CD4-positive, CD25-positive, alpha-beta regulatory T cell (primary cell): ENCODE measurements at places on chromosomes 6 and 20. TPM values are rescaled to one million over a fixed set of nuclear protein-coding genes. Genes with fewer than 3 reads are reported as not detected.

- no peak for DNase-seq
Observed at GRCh38 chr6:29694637-29695036, 13.7 kb upstream of the ZFP57 start.

DNA sequence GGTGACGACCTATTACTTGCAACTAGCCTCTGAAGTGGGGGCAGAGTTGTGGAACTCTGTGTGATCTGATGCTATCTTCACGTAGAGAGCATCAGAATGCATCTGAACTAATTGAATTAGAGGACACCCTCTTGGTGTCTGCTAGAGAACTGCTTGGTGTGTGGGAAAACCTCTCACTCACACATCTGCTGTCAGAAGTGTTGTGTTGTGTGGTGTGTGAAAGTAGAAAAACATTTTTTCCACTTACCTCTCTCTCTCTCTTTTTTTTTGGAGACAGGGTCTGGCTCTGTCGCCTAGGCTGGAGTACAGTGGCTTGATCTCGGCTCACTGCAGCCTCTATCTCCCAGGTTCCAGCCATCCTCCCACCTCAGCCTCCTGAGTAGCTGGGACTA is 90.0 kb downstream of the CHMP4B start:
- no peak for DNase-seq

DNA sequence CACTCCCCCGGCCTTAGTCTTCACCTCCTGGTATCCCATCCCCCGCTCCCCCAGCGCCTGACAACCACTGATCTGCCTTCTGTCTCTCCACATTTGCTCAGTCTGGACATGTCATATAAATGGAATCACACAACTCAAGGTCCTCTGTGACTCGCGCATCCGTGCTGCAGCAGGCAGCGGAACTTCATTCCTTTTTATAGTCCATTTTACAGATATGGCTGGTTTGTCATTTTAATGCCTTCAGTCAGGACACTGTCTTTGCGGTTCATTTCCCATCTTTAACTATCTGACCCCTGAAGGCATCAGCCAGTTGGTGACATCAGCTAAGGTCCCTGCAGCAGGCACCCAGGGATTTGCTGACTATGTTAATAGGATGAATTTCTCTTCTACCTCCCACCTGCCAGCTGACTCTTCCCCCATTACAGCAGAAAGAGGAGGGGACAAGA is 125.7 kb downstream of the ZMYND8 start:
- no peak for DNase-seq

- DNase-seq, result no peak
Observed at GRCh38 chr6:38567436-38567835, 72.3 kb downstream of the BTBD9 start.

DNA sequence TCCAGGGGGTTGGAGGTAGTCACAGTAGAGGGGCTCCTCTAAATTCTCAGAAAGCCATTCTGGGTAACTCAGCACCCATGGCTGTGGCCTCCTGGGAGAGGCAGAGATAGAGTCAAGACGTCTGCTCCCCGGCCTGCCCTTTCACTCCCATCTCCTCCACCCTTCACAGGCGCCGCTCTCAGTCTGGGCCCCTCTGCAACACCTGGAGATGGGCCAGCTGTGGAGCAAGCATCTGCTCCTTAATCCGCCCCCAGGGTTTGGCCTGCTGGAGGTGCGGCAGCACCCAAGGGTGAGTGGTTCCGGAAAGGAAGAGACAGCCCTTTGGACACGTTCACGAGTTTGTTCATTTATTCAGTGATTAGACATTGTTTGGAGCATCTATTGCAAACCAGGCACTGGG is 271.3 kb downstream of the BMP7 start:
- no peak for DNase-seq

IBTK gene
- 29.2 TPM for total RNA-seq

SYNGAP1 gene
- total RNA-seq, result 81.4 TPM
